ENCODE measurements at places on chromosomes 12 and 14. TPM values are rescaled to one million over a fixed set of nuclear protein-coding genes. Genes with fewer than 3 reads are reported as not detected.

Gene FGF6
- total RNA-seq, result not detected

Gene RITA1
- total RNA-seq, result 31.8 TPM

Gene HHIPL1
- 2.5 TPM for total RNA-seq

Gene NFATC4
- 28.8 TPM for total RNA-seq

Gene TULP3
- 24.5 TPM for total RNA-seq

Gene SDR9C7
- not detected for total RNA-seq

Gene GRIN2B
- total RNA-seq, result under 0.01 TPM

Gene ARHGAP5
- total RNA-seq, result 64.9 TPM

Gene PLBD1
- 1.9 TPM for total RNA-seq
